ENCODE measurements at places on chromosomes 7 and 10. TPM values are rescaled to one million over a fixed set of nuclear protein-coding genes. Genes with fewer than 3 reads are reported as not detected.

DNA sequence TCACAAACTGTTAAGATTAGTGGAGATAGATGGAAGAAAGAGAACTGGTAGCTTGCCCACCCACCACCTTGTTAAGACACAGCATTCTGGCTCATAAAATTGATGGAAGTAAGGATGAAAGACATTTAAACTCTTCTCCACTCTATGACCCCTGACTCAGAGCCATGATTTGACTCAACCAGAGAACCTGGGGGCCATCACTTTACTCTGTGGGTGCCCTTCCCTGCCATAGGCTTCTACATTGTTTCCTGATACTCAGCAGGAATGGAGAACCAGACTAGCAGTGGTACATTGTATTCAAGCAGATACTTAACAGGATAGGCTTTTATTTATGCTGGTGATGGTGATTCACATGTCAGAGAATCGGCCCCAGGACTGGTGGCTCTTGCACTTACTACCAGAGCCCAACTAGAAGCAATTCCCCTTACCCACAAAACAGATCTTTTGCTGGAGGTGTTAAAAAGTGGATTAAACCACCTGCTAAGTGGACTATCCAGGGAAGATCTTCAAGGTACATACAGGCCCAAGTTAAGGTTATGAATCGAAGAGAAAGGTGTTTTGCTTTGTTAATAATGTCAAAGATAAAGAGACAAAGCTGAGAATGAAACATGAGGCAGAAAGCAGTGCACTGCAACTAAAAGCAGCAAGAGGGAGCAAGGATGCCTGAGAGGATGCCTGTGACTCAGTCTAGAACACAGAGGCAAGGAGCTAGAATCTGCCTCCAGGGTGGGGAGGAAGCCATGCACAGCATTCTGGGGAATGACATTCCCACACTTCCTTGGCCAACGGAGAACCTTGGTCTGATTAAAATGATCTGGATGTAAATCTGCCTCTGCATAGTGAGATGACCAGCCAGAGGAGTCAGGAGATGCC, 36.0 kb upstream of the GLI3 start:
- H3K4me3 ChIP-seq: no peak overlapping the region
- DNase-seq: no peak
- H3K27me3 ChIP-seq: no peaks in the 10 kb centered on the region
- no peak overlapping the region for H3K27ac ChIP-seq
- no peaks in the 10 kb centered on the region for H3K4me1 ChIP-seq
- H3K36me3 ChIP-seq: no peaks in the 10 kb centered on the region

GRCh38 chr7:128954830-128955802, 17.4 kb downstream of the IRF5 start:
- H3K4me3 ChIP-seq: no peak overlapping the region
- H3K27me3 ChIP-seq: no peaks in the 10 kb centered on the region
- no peaks in the 10 kb centered on the region for H3K4me1 ChIP-seq
- no peak for DNase-seq
- no peak overlapping the region for H3K27ac ChIP-seq

DNA sequence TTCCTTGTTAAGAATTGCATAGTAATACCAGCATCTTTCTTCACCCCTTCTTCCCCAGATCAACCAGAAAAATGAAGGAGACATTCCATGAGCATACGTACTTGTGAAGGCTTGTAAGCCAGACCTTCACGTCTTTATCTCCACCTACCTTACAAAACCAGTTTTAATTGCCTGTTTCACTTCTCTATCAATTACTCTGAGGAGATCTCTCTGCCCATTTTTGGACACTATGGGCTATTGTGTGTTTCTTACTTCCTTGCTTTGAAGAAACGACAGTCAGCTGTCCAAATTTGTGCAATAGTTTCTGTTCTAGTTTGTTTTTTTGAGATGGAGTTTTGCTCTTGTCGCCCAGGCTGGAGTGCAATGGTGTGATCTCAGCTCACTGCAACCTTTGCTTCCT, 349.7 kb upstream of the MBL2 start:
- no peak for DNase-seq
- no peaks in the 10 kb centered on the region for H3K27me3 ChIP-seq
- H3K27ac ChIP-seq: no peak overlapping the region
- no peaks in the 10 kb centered on the region for H3K4me1 ChIP-seq

TEX36 gene
- not detected for total RNA-seq

DNA sequence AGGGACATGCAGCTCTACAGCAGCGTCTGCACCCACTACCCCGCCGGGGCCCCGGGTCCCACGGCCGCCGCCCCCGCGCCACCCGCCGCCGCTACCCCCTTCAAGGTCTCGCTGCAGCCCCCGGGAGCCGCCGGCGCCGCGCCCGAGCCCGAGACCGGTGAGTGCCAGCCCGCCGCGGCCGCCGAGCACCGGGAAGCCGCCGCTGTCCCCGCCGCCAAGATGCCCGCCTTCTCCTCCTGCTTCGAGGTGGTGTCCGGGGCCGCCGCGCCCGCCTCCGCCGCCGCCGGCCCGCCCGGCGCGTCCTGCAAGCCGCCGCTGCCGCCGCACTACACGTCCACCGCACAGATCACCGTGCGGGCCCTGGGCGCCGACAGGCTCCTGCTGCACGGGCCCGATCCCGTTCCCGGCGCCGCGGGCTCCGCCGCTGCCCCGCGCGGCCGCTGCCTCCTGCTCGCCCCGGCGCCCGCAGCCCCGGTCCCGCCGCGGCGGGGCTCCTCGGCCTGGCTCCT, 631 bp downstream of the OTUD1 start:
- peak overlapping the region; percentile 87 for H3K4me3 ChIP-seq
- peak; percentile 41 for DNase-seq
- peak overlapping the region; percentile 99 for H3K27ac ChIP-seq
- no peaks in the 10 kb centered on the region for H3K27me3 ChIP-seq
- H3K36me3 ChIP-seq: peaks cover 17% of the 10 kb centered on the region

- H3K4me1 ChIP-seq: no peaks in the 10 kb centered on the region
- no peak overlapping the region for H3K4me3 ChIP-seq
- H3K27ac ChIP-seq: no peak overlapping the region
- H3K27me3 ChIP-seq: no peaks in the 10 kb centered on the region
Measured at GRCh38 chr7:71208881-71209280, 76.9 kb downstream of the GALNT17 start.

GRCh38 chr10:11581213-11581612, 30.2 kb downstream of the USP6NL start:
- H3K27ac ChIP-seq: no peak overlapping the region
- no peaks in the 10 kb centered on the region for H3K36me3 ChIP-seq
- no peaks in the 10 kb centered on the region for H3K4me1 ChIP-seq
- no peaks in the 10 kb centered on the region for H3K27me3 ChIP-seq

DNA sequence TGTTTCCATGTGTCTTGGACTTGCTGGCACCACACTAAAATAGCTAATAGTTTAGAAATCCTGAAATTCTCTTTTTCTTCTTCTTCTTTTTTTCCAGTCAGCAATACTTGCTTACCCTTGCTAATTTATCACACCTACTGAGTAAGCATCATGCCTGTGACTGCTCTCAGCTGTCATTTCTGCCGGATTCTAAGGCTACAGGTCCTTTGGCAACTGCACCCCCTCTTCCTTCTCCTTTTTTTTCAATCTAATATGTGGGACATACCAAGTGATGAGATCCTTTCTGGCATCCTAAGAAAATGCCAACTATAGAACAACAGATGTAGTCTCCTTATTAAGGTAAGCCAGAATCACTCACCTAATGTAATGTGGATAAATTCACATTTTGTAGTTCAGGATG, 444.7 kb downstream of the MAGI2 start:
- DNase-seq: no peak
- H3K27ac ChIP-seq: no peak overlapping the region
- no peak overlapping the region for H3K4me3 ChIP-seq
- no peaks in the 10 kb centered on the region for H3K27me3 ChIP-seq
- H3K36me3 ChIP-seq: no peaks in the 10 kb centered on the region

- H3K36me3 ChIP-seq: no peaks in the 10 kb centered on the region
- no peaks in the 10 kb centered on the region for H3K27me3 ChIP-seq
- H3K4me1 ChIP-seq: peaks cover 38% of the 10 kb centered on the region
- DNase-seq: peak; percentile 59
Measured at GRCh38 chr10:79020015-79020491, 48.7 kb upstream of the ZMIZ1 start.

CC2D2B gene
- 0.30 TPM for total RNA-seq

KIAA1217 gene
- total RNA-seq: 30.2 TPM

TMEM140 gene
- 23.3 TPM for total RNA-seq

DNA sequence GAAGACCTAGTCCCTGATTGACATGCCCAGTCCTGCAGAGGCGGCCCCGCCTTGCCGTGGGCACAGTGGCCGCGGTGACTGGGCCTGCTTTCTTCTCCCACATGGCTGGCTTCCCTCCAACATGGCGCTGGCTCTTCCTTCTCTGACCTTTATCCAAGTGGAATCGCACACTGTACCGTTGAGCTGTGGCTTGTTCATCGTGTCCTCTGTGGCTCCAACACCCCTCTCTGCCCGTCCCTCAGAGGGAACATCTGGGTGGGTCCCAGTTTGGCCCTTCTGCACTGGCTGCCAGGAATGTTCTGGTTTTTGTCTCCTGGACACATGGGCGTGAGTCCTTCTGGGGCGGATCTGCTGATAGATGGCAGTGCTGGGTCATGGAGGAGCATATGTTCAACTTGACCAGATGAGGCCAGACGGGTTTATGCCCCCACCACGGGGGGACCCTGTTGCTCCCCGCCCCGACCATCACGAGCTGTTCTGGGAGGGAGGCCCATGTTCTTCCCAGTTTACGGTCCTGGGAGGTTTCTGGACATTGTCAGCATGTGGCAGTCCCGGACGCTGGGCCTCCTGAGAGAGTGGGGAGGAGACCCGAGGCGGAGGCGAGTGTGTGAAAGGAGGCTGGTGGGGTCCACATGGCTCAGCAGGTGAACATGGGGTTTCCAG, 63.5 kb downstream of the LHPP start:
- H3K36me3 ChIP-seq: no peaks in the 10 kb centered on the region
- DNase-seq: peak; percentile 73
- peaks cover 29% of the 10 kb centered on the region for H3K4me1 ChIP-seq
- H3K4me3 ChIP-seq: no peak overlapping the region
- no peaks in the 10 kb centered on the region for H3K27me3 ChIP-seq
- peak overlapping the region; percentile 80 for H3K27ac ChIP-seq

DNA sequence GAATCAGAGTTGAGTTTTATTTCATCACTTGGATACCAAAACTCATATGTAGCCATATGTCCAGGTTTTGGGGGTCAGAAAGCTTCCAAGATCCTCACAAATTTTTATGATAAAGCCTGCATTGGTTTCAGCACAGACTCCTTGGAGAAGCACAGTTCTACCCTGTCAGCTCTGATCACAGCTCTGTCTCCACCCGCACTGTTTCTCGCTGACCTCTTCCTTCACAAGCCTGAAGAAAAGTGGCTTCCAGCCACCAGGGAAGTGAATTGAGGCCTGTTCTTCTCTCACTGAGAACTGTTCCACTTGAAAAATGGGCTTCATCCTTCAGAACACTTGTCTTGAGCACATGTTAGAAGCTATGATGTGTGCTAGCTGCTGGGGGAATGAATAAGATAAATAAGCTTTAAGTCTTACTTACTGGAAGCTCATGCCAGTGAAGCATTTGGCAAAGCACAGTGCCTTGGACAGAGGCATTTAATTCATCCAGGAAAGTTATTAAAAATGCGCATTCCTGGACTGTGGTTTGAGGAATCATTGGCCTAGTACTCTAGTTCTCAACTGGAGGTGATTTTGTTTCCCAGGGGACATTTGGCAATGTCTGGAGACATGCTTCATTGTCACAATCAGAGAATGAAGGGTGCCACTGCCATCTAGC, 133.6 kb downstream of the BMPER start:
- H3K27ac ChIP-seq: no peak overlapping the region
- no peaks in the 10 kb centered on the region for H3K36me3 ChIP-seq
- no peak overlapping the region for H3K4me3 ChIP-seq
- no peak for DNase-seq
- no peaks in the 10 kb centered on the region for H3K27me3 ChIP-seq

SYCE1 gene
- 0.44 TPM for total RNA-seq

GRCh38 chr7:63900394-63901203, 98.0 kb upstream of the ZNF722 start:
- peak overlapping the region; percentile 78 for H3K27ac ChIP-seq
- H3K36me3 ChIP-seq: no peaks in the 10 kb centered on the region
- H3K4me1 ChIP-seq: peaks cover 16% of the 10 kb centered on the region
- no peaks in the 10 kb centered on the region for H3K27me3 ChIP-seq

GRCh38 chr7:1532456-1533254, 2.2 kb downstream of the MAFK start:
- peaks cover 73% of the 10 kb centered on the region for H3K4me1 ChIP-seq
- peak overlapping the region; percentile 76 for H3K4me3 ChIP-seq
- H3K27ac ChIP-seq: peak overlapping the region; percentile 99
- H3K36me3 ChIP-seq: no peaks in the 10 kb centered on the region
- no peaks in the 10 kb centered on the region for H3K27me3 ChIP-seq

DNA sequence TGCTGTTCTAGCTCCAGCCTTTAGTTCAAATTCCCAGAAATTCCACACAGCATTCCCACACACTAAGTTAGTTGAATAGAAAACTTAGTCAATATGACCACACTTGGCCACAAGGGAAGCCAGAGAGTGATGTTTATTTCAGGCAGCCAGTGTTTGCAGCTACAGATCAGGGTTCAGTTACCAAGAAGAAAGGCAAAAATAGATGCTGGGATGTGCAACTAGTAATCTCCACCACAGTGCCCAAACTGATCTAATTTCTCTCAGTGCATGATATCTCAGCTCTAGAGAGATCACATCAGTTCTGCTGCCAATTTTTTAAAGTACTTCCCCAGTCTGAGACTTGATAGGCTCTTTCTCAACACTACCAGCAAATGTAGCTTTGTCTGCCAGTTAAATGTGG, 17.6 kb downstream of the SLF2 start:
- H3K27ac ChIP-seq: peak overlapping the region; percentile 7
- no peaks in the 10 kb centered on the region for H3K27me3 ChIP-seq
- H3K36me3 ChIP-seq: peaks cover 88% of the 10 kb centered on the region
- no peak overlapping the region for H3K4me3 ChIP-seq
- DNase-seq: no peak
- H3K4me1 ChIP-seq: peaks cover 44% of the 10 kb centered on the region

DNA sequence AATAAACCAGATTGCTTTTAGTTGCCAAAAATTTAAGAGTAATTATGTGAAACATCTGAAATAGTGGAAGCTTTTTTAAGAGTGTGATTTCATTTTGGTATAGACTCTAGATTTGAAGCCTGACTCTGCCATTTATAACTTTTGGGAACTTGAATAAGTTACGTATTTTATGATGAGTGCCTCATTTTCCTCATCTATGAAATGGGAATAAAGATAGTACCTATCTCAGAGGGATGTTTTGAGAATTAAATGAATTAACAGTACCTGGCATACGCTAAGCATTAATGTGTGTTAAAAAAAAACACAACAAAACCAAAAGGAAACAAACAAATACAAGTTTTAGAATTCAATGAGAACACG, 12.9 kb downstream of the PRKAR2B start:
- H3K4me3 ChIP-seq: no peak overlapping the region
- no peak overlapping the region for H3K27ac ChIP-seq
- no peak for DNase-seq

- H3K27me3 ChIP-seq: no peaks in the 10 kb centered on the region
- H3K4me3 ChIP-seq: no peak overlapping the region
- H3K27ac ChIP-seq: peak overlapping the region; percentile 43
- H3K4me1 ChIP-seq: peaks cover 21% of the 10 kb centered on the region
- H3K36me3 ChIP-seq: no peaks in the 10 kb centered on the region
Measured at GRCh38 chr10:89503151-89503550, 32.2 kb downstream of the SLC16A12 start.

DNA sequence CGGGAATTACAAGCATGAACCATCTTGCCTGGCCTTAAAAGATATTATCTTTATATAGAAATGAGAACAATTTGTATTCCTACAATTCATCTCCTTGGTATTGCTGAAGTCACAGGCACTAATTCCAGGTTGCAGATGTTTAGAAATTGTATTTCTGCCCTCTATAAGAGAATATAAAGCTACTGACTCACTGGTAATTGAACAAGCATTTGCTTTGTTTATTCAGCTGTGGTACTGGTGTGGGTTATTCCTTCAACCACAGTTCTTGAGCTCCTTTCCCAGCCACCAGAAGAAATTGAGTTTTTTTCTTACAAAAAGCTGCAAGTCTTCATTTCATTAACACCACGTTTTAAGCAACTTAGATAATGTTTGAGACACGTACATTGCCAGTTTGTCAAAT, 29.0 kb upstream of the MPP7 start:
- peaks cover 19% of the 10 kb centered on the region for H3K4me1 ChIP-seq
- DNase-seq: no peak
- H3K27ac ChIP-seq: no peak overlapping the region
